ENCODE measurements at places on chromosomes 16 and 17.

- no peak for DNase-seq
These were observed 781 bp downstream of the RSKR start for GRCh38 chr17:28612936-28613872.

DNA sequence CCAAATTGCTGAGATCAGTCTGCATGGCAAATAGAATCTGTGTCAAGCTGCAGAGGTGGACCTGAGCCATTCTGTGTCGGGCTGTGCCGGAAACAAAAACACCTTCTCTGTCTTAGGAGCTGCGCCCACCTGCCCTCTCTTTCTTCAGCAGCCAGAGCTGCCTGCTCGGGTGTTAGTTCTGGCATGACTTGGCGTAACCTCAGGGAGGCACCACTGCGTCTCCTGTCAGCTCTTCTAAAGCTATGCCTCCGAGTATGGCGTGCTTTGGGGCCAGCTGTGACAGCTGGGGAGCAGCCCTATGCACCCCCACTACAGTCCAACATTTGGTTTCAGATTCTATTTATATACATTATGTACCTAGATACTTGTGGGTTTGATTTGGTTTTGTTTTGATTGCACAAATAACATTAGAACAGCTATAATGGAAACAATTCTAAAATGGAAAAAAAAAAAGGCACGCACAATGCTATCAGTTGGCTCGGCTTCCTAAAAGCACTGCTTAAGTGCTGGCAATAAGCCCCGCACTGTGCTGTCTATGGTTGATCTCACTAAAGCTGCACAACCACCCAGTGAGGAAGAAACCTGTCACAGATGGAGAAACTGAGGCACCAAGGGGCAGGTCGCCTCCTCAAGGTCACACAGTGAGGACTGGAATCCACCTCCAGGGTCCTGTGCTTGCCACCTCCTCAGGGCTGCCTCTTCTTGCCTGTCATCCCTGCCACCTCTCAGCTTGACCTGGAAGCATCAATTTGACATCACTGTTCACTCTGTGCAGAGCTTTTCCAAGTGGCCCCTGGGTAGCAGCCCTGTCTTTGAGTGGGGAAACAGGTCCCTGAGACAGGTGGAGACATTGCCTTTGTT is 18.7 kb upstream of the ADGRG1 start:
- DNase-seq: no peak

DNA sequence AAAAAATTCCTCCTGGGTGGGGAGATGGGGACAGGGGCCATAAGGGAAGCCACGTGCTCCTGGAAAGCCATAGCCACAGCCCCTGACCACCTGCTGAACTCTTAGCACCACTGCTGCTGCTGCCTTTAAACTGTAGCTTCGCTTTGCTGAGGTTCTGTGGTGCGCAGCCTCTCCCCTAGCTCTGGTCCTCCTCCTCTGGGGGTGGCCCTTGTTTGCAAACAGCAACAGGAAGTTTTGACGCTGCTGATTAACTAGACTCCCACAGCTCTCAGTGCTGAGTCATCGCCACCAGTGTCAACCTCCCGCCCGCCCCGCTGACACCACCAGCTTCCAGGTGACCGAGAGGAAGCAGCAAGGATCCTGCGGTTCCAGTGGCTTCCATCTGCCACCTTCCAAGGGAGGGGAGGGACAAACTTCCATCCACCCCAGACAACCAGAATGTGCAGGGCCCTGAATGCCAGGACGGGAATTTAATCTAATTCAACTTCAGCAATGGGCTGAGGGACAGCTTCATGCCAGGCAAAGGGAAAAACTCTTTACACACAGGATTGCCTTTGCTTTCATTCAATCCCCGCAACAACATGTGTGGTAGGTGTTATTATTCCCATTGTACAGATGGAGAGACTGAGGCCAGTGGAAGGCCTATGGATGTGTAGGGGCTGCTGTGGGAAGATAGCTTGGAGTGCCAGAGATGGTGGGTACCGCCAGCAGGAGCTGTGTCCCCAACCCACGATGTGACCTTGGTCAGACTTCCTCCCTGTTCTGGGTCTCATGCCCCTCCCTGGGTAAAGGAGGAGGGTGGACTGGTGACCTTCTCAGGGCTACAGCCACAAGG is 8.1 kb upstream of the KIFC3 start:
- peak; percentile 73 for DNase-seq

DNA sequence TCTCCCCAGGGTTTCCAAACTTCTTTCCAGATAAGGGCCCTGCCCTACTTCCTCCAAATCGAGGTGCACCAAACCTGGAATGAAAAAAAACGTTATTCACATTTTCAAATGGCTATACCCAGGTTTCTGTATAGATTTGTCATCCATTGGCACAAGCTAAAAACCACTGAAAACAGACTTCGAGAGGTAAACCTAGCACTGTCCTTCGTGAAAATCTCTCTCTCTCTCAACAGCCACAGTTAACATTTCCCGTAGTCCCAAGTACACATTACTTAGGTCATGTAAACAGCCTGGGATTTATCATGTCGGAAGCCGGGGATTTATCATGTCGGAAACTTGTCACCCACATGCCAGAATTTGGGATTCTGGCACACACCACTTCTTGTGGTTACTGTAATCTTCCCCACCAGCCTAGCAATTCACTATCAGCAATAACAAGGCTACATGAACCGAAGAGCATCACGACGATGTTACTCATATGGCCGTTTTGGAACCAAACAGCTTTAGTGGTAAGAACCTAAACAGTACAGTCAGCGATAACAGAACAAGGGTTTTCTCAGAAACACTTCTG is 1.2 kb downstream of the DDX5 start:
- no peak for DNase-seq

DNA sequence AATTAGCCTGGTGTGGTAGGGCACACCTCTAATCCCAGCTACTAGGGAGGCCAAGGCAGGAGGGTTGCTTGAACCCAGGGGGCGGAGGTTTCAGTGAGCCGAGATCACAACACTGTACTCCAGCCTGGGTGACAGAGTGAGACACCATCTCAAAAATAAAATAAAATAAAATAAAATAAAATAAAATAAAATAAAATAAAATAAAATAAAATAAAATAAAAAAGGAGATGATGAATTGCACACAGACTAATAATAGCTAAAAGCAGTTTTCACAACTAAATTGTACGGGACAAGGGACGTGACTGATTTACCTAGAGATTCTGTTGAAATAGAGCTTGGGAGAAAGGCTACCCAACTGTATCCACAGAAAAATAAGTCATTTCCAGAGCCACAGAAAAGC is 1471.3 kb downstream of the CDH11 start:
- no peak for DNase-seq

DNA sequence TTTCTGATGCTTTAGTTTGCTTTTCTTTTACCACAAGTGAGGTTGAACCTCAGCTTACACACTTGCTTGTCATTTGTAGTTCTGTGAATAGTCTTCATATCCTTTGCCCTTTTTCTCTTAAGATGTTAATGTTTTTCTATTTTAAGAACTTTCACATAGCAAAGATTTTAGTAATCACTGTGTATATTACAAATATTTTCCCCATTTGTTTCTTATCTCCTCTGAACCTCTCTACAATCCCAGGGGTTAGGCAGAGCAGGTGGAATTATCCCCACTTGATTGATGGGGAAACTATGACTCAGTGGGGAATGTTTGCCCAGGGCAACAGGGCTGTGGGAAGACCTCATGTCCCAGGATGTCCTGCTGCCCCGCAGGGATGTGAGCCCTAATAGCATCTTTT is 11.7 kb upstream of the MYH3 start:
- peak; percentile 56 for DNase-seq

GRCh38 chr16:88743693-88744576 is 37.6 kb downstream of the CTU2 start:
- peak; percentile 45 for DNase-seq

- DNase-seq: no peak
These were observed 17.2 kb downstream of the NT5M start for GRCh38 chr17:17320188-17320910.

GRCh38 chr17:50693036-50693682 is 14.6 kb downstream of the ANKRD40 start:
- DNase-seq: peak; percentile 33

DNA sequence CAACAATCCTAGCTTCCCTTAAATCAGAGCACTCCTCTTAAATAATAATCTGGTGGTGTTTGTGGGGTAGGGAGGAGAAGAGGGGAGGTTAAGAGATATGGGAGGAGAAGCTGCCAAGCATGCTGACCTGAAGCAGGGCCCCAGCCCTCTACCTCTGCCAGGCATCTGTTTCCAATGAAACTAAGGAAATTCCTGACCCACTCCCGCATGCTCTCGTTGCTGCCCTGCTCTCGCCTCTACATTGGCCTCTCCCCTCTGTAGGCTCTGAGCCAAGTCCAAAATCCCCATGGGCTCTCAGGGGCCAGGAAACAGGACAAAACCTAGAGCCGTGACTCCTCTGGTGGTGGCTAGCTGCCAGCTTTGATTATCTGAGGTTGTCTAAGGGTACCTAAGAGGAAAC is 559.5 kb upstream of the CDH11 start:
- no peak for DNase-seq

All from HFFc6 (cell line).